ENCODE measurements at places on chromosomes 1 and 21.

DNA sequence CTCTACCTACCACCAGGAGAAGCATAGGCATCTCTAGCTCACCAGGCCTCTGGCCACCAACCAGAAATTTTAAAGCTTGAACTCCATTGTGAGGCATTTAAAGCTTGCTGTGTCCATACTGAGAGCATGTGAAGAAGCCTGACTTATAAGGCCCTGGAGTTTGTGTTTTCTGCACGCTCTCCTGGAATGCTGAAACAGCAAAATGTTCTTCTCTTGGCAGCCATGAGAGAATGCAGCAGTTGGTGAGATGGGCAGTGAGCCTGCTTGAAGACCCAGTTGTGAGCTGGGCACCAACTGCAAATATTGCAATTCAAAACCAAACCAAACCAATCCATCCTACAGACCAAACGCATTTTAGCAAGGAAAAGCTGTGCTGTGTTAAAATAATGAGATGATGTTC, 170.0 kb upstream of the IVNS1ABP start:
- DNase-seq, result no peak

GRCh38 chr1:165383067-165383466, 26.6 kb upstream of the LMX1A start:
- no peak for DNase-seq

DNA sequence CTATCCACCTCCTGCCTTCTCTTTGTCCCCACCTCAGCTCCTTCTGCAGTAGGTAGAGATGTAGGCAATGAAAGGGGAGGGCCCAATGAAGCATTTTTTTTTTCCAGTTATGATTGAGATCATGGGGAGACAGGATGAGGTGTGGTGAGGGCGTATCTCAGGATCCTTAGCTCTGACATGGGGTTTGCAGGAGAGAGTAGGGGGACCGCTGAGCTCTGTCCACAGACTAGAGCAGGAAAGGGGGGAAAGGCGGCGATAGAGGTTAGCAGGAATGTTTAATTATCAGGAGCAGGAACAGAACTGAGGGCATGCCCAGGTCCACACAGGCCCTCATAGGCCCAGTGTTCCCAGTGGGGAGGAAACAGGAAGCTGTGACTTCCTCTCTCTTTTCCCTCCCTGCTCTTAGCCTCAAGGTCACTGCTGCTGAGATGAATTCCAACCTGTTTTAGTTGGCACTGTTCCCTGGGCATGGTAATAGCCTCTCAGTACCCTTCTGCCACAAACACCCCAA, 901 bp upstream of the RXFP4 start:
- no peak for DNase-seq

DNA sequence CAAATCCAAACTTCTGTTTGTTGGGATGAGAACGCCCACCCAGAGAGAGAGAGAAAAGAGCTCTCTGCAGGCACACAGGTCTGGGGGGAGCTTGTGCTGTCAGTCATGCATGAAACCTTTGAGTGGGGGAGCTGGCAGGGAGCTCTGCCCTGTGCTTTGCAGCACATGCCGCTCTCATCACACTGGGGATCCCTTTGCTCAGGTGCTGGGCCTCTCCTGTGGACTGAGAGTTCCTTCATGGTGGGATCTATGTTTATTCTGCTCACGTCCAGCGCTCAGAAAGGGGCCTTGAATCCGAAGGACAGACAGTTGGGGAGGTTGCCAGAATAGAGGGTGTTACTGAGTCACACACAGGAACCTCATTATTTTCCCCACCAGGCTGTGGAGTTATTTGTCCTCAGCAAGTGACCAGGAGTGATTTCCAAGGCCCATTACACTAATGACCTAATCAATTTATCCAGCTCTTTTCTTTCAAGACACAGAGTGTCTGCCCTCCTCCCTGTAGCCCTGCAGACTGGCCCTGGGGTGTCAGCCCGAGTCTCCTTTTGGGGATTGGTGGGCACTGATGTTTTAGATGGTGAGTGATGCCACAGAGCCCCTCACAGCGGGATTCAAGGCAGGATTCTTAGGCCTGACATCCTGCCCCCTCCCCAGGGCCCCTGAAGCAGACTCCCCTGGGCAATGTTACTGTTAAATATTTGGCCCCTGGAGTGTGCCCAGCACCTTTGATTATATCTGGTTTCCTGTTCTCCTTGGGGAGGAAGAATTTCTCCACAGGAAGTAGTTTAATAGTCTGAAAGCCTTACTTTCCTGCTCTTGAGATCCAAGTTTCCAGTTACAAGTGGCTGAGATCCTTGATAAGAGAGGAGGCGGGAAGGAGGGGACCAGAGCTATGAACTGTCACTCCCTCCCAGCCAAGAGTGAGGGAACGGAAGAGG, 22.3 kb downstream of the MYBPH start:
- no peak for DNase-seq

- no peak for DNase-seq
These were observed 82.8 kb downstream of the CD247 start for GRCh38 chr1:167435484-167435883.

All from activated gamma-delta T cell treated with Interleukin-2 at 50 U/mL for 16 hours (primary cell).